ENCODE measurements at places on chromosomes 11 and 22.

GRCh38 chr11:105821372-105821771, 200.7 kb downstream of the MSANTD4 start:
- DNase-seq, result no peak

DNA sequence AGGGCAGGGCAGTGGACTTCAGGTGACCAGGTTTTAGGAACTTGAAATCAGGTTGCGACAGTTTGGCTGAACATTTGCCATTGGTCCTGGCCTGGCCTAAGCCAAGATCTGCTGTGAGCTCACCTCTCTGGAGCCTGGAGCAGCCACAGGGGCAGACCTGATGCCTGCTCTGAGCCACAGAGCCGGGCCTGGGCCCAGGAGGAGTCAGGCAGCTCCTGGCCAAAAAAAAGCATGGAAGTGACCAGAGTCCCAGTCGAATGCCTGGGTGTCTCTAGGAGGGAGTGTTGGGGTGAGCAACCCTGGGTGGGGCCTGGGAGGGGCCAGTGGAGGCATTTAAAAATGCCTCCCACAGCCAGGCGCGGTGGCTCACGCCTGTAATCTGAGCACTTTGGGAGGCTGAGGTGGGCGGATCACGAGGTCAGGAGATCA, 6.0 kb upstream of the OMP start:
- no peak for DNase-seq

DNA sequence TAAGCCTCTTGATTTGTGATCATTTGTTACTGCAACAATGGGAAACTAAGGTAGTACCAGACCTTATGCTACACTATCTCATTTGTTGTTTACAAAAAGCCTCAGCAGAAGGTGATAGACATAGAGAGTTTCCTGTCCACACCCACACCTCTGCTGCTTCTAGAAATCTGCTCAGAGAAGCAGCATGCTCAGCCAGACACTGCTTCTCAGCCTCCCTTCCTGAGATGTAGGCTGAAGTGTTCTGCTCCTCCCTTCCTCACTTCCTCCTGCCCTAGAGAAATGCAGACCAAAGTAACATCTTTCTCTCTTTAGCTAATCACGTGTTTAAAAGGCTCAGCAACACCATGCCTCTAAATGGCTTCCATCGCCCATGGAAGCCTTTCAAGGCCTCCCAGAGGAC, 88.4 kb downstream of the SLC1A2 start:
- no peak for DNase-seq

- no peak for DNase-seq
These were observed 76.3 kb downstream of the BUD13 start for GRCh38 chr11:116696381-116696941.

DNA sequence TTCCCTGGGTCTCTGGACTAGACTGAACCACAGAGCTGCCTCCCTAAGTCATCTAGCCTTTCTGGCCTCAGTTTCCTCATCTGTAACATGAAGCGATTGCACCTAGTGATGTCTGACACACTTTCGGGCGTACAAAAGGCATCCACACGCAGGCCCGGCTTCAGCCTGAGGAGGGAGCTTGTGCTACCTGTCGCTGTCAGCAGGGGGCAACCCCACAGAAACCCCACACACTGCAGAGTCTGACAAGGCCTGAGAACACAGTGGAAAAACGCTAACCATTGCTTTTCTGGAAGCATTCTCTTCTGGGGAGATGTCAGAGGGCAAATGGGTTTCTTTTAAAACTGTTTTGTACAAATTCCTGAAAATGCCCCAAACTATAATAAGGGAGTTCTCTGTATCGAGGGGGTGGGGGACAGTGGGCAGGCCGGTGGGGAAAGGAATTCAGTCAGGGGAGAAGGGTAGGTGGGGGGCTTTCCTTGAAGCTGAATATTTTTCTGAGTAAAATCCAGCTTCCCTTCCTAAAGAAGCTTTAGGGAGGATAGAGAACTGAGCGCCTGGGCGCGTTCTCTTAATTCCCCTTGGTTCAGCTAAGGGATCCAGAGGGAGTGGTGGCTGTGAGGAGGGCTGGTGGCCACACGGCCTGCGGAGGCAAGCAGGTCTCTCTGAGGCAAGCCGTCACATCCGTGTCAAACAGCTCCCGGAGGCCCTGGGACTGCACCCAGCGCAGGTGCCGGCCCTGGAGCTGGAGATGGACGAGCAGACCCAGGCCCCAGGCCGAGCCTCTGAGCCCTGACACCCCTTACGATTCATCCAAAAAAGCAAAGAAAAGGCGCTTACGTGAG, 533 bp downstream of the ELF5 start:
- peak; percentile 33 for DNase-seq

DNA sequence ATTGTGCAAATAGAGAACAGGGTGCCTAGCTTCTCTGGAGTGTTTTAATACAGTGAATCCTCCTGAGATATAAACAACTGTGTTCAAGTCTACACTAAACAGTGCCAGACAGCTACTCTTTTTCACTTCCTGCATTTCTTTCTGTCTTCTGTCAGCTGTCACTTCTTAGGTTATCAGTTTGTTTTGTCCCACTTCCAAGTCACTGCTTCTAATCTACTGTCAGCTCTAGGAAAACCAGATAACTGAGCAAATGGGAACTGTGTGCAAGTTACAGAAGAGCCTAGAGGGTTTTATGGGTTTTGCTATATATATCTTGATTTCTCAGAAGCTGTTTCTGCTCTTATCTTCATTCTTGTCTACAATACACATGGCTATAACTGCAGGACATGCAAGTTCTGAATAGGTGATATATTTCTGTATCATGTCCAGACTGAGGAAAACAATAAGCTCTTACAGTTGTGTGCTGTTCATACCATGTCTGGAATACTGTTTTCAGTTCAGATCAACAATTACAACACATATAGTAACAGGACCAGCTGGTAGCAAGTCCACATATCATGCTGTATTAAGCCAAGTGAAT, 5.8 kb downstream of the PITPNB start:
- no peak for DNase-seq

DNA sequence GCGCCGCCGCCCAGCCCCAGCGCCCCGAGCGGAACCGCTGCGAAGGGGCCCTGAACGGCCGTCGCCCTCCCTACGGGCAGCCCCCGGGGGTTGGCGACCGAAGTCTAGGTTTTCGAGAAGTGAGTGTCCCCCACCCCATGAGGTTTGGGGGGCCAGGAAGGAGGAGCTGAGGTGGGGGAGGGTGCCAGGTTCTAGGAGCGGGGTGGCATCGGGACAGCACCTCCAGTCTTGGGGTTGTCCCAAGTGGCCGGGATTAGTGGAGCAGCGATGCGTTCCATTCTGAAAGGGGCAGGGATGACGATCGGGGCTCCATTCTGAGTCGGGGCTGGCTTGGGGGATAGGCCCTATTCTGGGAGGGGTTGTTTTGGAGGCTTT, 408 bp downstream of the PPP2R5B start:
- DNase-seq, result peak; percentile 20

GRCh38 chr11:70537576-70538571, 139.5 kb downstream of the CTTN start:
- DNase-seq, result no peak

- DNase-seq, result no peak
These were observed 53.6 kb downstream of the FZD4 start for GRCh38 chr11:86901599-86901998.

GRCh38 chr22:37230673-37231405, 13.2 kb downstream of the RAC2 start:
- DNase-seq, result no peak

DNA sequence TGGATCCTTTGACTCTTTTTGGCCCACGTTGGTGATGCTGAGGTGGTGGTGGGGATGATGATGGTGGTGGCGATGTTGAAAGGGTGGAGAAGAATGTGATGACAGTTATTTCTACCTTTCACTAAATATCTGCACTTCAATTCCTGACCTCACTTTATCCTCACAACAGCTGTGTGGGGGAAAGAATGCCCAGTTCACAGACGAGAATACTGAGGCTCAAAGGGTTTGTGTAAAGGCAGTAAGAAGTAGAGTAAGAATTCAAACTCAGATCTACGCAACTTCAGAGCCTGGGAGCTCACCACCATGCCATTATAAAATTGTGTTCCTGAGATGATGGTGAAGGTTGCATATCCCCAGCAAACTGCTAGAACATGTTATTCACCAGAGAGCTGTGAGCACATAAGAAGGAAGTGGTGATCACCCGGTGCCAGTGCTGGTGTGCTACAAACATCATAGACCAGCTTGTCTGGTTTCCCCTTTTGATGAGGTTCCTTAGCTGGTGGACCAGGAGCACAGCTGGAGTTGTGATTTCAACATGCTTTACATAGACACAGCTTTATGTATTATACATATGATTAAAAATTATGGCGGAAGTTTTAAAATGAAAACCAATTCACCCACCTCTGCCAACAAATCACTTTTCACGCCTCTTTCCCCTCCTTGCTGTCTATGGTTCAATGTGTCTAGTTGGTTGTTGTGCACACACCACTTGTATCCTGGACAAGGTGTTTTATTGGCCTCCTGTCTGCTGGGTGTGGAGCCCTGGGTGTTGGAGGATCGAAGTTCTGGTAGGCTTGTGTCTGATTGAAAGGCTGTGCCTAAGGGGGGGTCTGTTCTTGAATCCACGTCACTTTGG, 6.2 kb downstream of the ST14 start:
- DNase-seq, result no peak

DNA sequence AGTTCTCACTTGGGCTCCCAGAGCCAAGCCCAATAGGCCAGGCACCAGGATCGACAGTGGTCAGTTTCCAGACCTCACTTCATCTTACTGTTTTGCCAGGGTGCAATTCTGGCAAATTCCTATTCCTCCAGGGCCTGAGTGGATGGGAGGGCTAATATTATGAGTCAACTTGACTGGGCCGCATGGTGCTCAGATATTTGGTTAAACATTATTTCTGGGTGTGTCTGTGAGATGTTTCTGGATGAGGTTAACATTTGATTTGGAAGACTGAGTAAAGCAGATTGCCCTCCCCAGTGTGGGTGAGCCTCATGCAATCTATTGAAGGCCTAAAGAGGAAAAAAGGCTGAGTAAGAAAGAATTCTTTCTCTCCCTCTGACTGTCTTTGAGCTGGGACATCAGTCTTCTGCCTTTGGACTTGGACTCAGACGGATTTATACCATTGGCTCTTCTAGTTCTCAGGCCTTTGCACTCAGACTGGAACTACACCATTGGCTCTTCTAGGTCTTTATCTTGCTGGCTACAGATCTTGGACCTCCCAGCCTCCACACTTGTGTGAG, 132.9 kb upstream of the ZBED5 start:
- DNase-seq, result no peak

GRCh38 chr11:122341477-122341876, 225.5 kb upstream of the BLID start:
- DNase-seq, result no peak

GRCh38 chr22:28600546-28601143, 79.0 kb downstream of the TTC28 start:
- peak; percentile 74 for DNase-seq

- DNase-seq, result no peak
These were observed 10.5 kb downstream of the GRK2 start for GRCh38 chr11:67276781-67277230.

GRCh38 chr11:6443269-6444003, 2.6 kb upstream of the HPX start:
- peak; percentile 68 for DNase-seq

DNA sequence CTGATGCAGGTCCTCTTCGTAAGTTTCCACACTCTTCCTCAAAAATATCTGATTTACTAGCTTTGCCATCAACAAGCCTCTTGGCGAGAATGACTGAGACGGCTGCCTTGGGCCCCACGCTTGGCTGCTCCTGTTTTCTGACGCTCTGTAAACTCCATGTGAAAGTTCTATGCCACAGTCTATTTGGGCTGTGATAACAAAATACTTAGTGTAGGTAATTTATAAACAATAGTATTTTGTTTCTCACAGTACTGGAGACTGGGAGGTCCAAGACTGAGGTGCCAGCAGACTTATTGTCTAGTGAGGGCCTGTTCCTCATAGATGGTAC, 123.2 kb upstream of the SORL1-AS1 start:
- no peak for DNase-seq

DNA sequence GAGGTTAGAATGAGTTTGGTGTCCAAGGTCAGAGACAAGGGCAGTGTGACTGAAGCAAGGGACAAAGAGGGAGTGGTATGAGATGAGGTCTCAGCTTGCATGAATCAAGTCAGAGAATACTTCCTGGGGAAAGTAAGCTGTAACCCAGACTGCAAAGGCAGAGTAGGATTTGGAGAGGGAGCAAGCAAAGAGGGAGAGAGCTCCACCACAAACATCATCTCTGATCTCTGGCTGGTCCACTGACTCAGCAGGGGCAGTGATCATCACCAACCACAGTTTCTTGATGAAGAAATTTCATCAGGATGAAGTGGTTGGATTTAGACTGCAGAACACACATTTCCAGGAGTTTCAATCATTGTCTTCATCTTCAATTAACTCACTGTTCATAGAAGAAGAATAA, 54.9 kb upstream of the HMGXB4 start:
- no peak for DNase-seq

DNA sequence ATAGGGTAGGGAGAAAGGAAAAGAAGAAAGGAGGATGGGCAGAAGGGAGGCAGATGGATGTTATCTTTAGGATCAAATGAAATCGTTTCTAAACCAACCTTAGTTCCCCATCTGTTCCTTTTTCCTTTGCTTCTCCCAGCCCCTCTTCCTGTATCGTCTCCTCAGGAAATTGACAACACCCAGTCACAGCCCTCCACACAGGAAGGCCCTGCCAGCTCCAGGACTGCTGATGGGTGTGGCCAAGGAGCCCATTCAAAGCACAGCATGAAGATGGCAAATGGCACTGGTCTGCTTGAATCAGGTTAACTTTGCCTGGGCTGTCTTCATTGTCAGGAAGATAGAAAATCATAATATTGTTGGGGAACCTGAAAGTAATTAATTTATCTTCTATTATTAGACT, 164.8 kb downstream of the C11orf87 start:
- DNase-seq, result no peak

- DNase-seq, result no peak
These were observed 5.2 kb downstream of the KCNJ5 start for GRCh38 chr11:128896356-128896755.

- no peak for DNase-seq
These were observed 161.2 kb upstream of the NAV2 start for GRCh38 chr11:19551457-19551856.

- DNase-seq, result no peak
These were observed 346 bp downstream of the PPFIBP2 start for GRCh38 chr11:7514099-7514591.

DNA sequence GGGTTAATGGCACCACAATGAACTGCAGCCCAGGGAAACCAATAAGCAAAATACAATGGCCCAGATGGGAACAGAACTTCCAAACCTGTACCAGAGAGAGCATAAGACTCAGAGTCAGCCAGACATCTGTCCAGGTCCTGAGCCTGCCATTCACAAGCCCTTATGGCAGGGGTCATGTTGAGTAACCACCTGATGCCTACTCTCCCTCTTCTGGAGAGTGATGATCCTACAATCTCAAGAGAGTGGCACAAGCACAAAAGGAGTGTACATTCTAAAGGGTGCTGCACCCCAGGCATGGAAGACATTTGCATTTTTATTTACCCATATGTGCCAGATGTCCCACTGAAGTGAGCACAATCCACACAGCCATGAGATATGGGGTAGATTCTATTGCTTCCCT, 10.6 kb downstream of the TENM4 start:
- DNase-seq, result no peak

DNA sequence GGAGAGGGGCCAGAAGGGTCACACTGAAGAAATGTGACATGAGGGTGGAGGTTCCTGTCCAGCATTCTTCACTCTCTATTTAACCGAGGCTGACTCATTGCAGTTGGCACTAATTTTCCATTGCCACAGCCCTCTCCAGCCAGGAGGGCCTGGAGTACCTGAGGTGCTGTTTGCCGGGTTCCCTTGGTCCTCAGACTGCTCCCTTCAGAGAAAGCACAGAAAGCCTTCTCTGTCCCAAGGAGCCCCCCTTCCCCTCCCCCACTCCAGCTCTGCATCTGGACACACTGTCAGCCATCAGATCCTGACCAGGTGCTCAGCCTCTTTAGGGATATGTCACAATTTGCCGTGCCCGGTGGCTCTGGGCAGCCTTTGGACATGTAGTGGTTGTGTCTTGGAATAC, 3.2 kb upstream of the C11orf91 start:
- DNase-seq, result no peak

All from cerebellar cortex (tissue), 1 donor.